RKO (cell line): ENCODE measurements at places on chromosomes 4 and X.
A peak's percentile ranks its signal among the peaks of the same experiment; 100 is the strongest.

DNA sequence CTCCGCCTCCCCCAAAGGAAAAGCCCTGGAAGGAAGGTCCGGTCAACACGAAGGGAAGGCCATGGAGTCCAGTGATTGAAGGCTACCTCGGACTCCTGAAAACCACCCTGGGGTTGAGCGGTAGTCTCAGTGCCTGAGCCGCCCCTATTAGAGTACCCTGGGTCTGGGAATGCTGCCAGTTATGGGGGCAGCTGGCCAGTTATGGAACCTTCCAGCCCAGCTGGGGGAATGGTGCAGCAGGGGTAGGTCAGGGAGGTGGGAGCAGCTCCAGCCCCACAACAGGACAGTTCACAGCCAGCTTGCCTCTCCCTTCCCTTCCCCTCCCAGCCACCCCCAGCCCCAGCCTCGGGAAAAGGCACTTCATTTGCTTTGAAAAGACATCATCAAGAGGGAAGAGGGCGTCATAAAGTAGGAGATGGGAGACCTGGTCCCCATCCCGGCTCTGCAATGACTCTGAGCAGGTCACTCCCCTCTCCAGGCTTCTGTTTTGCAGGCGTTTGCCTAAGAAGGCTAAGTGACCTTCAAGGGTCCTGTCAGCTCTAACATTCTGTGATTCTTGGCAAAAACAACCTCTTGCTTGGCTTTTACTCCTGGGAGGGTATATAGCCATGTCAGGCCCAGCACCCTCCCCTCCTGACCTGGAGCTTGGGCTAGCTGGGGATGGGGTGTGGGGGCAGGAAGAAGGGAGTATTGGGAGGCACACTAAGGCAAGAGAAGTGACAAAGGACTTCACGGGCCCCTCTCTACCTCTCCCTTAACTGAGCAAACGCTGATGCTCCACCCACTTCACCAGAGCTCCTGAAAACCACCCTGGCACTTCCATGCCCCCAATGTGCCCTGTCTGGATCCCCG lies 8.0 kb downstream of the APLN start:
- DNase-seq: no peak

GRCh38 chr4:10101671-10102473 lies 14.7 kb downstream of the WDR1 start:
- no peak for DNase-seq

GRCh38 chrX:6856471-6856870 lies 291.0 kb upstream of the STS start:
- DNase-seq: no peak

DNA sequence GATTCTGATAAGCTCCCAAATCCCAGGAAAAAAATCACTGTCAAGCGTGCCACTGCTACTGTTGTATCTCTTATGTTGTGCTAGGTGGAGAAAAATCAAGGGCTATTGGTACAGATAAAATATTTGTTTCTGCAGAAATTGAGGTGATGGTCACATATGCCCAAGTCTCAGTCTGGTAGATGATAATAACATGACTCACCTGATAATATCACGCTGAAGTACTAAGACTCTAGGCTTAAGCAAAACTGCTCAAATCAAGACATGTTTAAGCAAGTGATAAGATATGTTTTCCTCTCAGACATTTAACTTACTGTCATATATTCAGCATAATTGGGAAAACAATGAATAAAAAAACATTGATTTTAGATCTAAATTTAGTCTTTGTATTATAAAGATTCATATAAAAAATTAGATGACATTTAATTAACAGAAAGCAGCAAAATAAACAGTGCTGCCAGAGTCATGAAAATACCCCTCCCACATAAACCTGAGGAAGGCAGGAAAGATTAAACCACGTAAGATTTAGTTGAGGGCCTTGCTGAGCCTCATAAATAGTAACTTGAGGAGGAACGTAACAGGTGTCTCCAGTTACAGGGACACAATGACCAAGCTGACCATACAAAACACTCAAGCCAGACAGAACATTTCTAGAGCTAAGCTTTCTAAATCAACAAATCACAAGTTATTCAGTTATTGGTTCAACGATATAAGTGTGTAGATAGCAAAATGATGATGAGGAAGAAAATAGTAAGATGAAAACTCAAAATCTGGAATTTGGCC lies 143.5 kb downstream of the CHM start:
- DNase-seq: no peak

DNA sequence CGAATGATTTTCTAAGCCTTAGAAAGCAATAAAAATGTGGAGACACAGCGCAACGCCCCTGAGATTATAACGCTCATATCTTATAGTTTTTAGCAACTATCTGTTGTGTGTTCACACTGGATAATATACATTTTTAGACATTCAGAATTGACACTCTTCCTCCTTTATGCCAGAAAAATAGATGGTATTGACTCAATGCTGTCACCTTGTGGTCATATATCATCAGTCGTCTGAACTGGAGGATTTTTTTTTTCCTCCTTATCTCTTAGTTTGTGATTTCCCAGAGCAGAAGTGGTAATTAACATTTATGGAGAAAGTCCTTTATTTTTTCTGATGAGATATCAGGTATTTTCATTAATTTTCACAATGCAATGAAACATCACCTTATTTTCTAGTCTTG lies 759.6 kb downstream of the RAB28 start:
- peak; percentile 16 for DNase-seq

DNA sequence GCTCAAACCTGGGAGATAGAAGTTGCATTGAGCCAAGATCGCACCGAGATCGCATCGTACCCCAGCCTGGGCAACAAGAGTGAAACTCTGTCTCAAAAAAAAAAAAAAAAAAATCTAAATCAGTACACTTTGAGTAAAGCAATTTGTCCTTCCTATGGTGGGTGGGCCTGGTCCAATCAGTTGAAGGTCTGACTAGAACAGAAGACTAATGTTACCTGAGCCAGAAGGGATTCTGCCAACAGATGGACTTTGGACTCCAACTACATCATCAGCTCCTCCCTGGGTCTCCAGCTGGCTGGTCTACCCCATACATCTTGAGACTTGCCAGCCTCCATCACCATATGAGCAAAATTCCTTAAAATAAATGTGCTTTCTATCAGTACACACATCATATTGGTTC lies 155.2 kb downstream of the DHRSX start:
- DNase-seq: no peak

- no peak for DNase-seq
These were observed 50.6 kb upstream of the PDE5A start for GRCh38 chr4:119679251-119679650.

- DNase-seq: no peak
These were observed 12.6 kb downstream of the ANKRD17 start for GRCh38 chr4:73245955-73246354.

GRCh38 chrX:6968231-6968630 lies 179.3 kb upstream of the STS start:
- no peak for DNase-seq

- DNase-seq: no peak
These were observed 38.4 kb downstream of the PSAPL1 start for GRCh38 chr4:7396186-7396910.

DNA sequence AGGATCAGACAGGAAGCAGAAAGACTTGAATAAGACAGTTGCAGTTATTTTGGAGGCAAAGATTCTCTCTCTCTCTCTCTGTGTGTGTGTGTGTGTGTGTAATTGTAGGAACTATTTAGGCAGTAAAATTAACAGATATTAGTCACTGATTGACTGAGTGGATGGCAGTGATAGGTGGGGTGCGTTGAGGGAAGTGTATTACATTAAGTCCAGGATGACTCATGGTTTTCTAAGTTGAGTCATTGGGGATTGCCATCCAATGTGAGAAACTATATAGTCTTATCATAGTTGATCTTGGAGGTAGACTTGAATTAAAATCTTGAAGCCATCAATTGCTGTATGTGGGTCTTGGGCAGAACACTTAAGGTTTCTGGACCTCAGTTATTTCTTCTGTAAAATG lies 75.4 kb downstream of the AR start:
- peak; percentile 57 for DNase-seq

- no peak for DNase-seq
These were observed 44.7 kb downstream of the MAML3 start for GRCh38 chr4:140109292-140109691.

GRCh38 chrX:14235004-14235403 lies 205.3 kb upstream of the GEMIN8 start:
- DNase-seq: no peak
